RPMI7951 (cell line): ENCODE measurements at places on chromosomes 2 and 18. TPM values are rescaled to one million over a fixed set of nuclear protein-coding genes. Genes with fewer than 3 reads are reported as not detected.

DNA sequence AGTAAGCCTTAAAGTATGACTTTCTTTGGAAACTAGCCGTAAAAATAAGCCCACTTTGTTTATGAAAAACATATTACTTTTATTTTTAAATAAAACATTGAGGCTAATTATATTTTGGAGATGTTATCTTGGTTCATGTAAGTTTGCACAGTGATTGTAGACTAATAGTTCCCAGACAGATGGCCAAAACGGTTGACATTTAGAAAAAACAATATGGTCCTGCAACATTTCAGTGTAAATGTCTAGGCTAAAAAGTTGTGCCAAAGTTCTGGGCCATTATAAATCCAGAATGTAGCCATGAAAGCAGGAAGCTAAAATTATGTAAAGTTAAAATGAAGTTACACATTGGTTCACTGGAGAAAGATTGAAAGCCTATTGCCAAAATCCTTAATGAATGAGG lies 43.6 kb downstream of the SLC5A7 start:
- DNase-seq = no peak

GRCh38 chr2:46329803-46330775 lies 32.9 kb downstream of the EPAS1 start:
- peak; percentile 86 for DNase-seq

- DNase-seq = no peak
These were observed 256.9 kb downstream of the CDH19 start for GRCh38 chr18:66346833-66347588.

DNA sequence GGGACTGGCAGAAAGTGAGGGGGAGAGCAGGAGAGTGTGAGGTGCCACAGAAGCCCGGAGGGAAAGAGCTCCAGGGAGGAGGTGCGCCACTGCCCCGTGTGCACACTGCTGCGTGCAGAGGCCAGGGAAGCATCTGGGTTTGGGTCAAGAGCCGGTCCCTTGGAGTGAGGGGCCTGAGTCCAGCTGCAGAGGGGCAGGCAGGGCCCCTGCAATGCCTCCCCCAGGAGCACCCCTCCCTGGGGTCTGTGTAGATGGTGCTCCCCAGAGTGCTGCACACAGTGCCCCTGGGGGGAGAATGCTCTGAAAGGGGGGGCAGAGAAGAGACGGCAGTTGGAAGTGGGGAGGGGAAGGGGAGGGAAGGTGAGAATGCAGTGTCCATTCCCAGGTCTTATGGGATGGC lies 3.7 kb upstream of the LIMS2 start:
- no peak for DNase-seq

- DNase-seq = no peak
These were observed 38.4 kb downstream of the CREG2 start for GRCh38 chr2:101348883-101349282.

DNA sequence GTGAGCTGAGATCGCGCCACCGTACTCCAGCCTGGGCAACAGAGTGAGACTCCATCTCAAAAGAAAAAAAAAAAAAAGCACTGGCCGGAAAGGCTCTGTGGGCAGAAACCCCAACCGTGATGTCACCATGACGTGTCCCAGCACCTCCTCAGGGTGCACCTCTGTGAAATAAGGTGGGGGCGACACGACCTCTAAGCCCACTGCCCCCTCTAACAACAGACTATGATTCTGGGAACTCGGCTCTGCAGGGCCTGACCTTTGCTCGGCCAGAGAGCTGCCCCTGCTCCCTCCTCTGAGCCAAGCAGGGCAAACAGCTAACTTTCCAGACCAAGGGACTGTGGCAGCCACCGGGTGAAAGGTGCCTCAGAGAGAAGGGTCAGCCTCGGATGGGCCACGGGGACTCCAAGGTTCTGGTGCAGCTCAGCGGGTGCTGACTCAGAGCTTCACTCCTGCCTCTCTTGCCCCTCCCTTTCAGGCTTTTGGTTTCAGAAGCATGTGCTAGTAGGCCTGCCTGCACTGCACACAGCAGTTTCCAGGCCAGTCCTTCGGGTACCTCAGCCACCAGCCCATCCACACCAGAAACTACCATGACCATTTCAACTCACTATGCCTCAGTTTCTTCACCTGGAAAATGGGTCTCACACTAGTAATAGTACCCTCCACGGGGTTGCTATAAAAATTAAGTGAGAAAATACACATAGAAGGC lies 8.0 kb downstream of the TMBIM1 start:
- DNase-seq = peak; percentile 73

GRCh38 chr2:198073253-198073652 lies 268.9 kb downstream of the PLCL1 start:
- no peak for DNase-seq

DNA sequence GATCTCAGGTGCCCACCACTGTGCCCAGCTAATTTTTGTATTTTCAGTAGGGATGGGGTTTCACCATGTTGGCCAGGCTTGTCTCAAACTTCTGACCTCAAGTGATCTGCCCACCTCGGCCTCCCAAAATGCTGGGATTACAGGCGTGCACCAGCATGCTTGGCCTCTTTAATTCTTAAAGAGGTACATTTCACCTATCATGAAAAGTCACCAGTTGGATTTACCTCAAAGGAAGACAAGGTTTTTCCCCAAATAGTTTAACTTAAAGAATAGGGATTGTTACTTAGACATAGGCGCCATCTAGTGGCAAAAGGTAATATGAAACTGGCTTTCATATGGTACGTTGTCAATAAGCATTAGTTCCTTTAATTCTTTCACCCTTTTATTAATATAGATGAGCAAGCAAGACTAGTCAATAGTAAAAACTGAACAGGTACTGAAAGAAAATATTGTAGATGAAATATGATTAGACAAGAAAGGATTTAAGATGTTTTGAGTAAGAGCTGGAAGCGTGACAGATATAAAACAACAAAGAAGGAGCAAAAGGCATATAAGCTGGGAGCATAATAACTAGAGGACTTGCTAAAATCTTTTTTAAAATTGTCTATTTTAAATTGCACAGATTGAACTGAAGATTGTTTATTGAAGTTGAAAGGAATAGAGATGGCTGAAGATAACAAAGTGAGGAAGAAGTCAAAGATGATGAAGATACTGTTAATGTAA lies 35.0 kb upstream of the PSMD14 start:
- DNase-seq = peak; percentile 61

DNA sequence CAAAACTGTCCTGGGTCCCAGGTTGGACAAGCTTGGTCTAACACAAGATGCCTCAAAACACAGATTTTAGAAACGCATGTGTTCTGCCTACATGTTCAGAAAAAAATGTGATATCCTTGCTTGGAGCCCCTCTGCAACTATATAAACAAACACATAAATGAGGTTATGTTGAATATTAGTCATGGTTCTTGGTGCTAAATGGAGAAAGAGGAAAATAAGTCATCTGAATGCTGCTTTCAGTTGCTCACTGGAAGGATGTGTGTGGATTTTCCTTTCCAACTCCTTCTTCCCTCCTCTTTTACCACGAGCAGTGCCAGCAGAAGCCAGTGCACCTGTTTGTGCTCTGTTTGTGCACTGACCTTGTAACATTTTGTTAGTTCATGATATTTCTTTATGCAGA lies 85.3 kb downstream of the PIEZO2 start:
- DNase-seq = no peak

DNA sequence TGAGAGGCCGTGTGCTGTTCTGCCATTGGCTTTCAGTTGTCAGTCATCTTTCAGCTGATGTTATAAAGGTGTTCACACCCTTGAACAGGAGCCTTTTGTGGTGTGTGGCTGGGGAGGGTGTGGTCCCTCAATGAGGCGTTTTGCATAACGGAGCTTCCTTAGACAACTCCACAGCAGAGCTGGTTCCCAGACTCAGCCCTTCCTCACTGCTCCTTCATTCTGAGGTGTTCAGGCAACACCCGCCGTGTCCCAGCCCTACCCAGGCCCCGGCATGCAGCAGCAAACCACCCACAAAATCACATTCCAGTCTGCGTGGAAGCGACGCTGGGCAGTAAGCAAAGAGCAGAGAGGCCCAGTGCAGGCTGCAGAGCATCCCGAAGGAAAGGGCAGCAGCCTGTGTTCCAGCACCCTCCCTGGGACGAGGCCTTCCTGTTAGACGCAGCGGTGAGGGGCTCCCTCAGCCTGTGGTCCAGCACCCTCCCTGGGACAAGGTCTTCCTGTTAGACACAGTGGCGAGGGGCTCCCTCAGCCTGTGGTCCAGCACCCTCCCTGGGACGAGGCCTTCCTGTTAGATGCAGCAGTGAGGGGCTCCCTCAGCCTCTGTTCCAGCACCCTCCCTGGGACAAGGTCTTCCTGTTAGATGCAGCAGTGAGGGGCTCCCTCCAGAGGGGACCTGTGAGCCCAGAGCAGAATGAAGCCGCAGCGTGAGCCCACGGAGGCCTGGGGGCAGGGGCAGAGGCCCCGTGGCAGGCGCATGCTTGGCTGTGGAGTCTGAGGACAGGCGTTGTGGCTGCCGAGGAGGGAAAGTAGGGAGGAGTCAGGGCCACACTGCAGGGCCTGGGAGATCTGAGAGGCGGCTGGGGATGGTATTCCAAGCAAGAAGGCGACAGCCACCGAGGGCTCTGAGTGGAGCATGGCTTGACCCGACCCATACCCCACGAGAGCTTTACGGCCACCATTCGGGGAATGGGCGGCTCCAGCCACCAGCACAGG lies 201.8 kb upstream of the HDAC4 start:
- DNase-seq = no peak

- DNase-seq = no peak
These were observed 84.5 kb downstream of the PTRHD1 start for GRCh38 chr2:24708537-24709152.

DNA sequence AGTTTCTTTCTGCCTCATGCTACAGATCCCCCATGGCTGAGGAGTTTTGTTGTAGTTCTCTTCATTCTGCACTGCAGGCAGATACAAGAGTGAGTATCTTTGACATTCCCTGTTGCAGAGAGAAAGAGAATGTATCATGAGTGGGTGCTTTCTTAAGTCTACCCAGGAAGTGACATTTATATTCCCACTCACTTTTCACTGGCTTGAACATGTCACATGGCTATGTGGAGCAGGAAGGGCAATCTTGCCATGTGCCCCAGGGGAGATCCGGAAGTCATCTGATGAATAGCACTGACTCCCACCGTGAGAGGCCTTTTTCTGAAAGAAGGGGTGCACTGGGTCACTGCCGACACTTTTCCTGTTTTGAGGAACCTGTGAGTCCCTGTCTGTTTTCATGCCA lies 66.4 kb upstream of the BOD1L2 start:
- no peak for DNase-seq

GRCh38 chr2:219609149-219609750 lies 11.6 kb downstream of the STK11IP start:
- DNase-seq = no peak

DNA sequence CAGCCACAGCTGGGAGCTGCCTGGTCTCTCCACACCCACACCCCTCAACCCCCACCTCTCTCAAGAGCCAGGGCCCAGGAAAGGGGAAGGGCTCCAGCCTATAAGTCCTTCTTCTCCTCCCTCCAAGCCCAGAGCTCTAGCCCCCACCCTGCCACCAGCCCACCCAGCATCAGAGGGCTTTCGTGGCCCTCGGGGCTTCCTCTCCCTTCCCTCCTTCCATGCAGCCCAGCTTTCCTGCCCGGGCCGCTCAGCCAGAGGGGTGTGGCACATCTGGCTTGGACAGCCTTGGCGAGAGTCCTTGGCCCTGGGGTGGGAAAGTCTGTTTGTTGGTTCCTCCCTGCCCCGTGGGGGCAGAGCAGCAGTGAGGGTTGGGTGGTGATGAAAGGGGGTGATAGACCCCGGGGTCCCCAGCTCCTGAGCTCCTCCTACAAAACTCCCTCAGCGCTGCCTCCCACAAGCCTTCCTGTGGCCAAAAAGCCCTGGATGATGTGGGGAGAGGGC lies 7.0 kb downstream of the TNS1 start:
- DNase-seq = peak; percentile 64

- DNase-seq = no peak
These were observed 86.0 kb downstream of the RAPGEF4 start for GRCh38 chr2:172821370-172822338.

- DNase-seq = peak; percentile 23
These were observed 845 bp downstream of the CFAP210 start for GRCh38 chr2:169693360-169693759.

GRCh38 chr2:230444832-230445231 lies 28.8 kb downstream of the SP100 start:
- no peak for DNase-seq

DNA sequence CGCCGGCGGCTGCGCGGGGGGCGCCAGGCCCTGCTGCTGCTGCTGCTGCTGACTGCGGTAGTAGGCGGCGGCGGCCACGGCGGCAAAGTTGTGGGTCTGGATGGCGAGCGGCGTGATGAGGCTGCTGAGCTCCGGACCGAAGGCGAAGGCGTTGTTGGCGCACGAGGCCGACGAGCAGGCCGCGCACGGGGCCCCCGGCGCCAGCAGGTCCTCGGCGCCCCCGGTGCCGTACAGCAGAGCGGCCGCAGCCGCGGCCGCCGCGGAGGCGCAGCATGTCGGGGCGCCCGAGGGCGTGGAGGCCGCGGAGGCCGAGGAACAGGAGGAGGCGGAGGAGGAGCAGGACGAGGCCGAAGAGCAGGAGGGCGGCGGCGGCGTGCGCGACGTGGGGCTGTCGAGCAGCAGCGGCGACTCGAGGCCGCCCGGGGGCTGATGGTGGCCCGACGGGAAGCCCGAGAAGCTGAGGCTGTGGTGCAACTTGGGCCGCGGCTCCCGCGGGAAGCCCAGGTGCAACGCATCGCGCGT lies 1.8 kb downstream of the ZFP36L2 start:
- peak; percentile 60 for DNase-seq

DNA sequence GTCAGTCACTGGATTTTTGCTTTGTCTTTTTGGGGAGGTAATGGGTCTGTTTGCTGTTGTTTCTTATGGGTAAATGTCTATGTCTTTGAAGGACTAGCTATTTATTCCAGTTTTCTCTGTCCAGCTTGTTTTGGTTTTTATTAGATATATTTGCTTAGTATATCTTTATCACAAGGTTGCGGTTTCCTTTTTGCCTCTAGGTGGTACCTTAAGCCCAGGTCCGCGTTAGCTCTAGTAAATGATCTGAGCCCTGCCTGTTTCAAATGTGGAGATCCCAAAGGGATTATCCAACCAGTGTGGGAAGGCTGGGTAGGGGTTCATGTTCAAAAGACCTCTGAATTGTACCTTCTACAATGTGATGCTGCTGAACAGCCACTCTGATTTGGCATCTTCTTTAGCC lies 114.5 kb downstream of the MYO3B start:
- DNase-seq = no peak

DNA sequence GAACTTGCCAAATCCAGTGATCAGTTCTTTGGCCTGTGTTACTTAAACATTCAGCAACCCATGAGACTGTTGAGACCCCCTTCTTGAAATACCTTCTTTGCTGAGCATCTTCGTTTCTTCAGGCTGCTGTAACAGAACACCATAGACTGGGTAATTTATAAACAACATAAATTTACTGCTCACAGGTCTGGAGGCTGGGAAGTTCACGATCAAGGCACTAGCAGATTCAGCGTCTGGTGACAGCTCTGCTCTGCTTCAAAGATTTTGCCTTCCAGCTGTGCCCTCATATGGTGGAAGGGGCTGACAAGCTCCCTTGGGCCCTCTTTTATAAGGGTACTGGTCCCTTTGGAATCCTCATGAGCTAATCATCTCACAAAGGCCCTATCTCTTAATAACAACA lies 28.8 kb upstream of the TSPYL6 start:
- DNase-seq = no peak

GRCh38 chr2:228777855-228778355 lies 493.2 kb downstream of the PID1 start:
- DNase-seq = peak; percentile 26

The EGR4 gene
- not detected in 2 replicates for total RNA-seq

The GRB14 gene
- total RNA-seq = not detected in 2 replicates

The METTL4 gene
- total RNA-seq = 16.5 and 17.8 TPM in 2 replicates

The GULP1 gene
- total RNA-seq = 83.9 and 87.0 TPM in 2 replicates

The SERPINB7 gene
- total RNA-seq = 10.0 and 13.1 TPM in 2 replicates

The FOXD4L1 gene
- total RNA-seq = 0.10 TPM in 1 of 2 replicates, not detected in the other

The CIDEA gene
- total RNA-seq = not detected in 2 replicates

The SYT4 gene
- not detected in 2 replicates for total RNA-seq

The KCNE4 gene
- 13.8 and 16.4 TPM in 2 replicates for total RNA-seq

The MARCO gene
- not detected in 2 replicates for total RNA-seq

The NXPH2 gene
- total RNA-seq = not detected in 2 replicates

The GCG gene
- 0.24 and 0.39 TPM in 2 replicates for total RNA-seq
